ENCODE measurements at places on chromosomes 4 and X. TPM values are rescaled to one million over a fixed set of nuclear protein-coding genes. Genes with fewer than 3 reads are reported as not detected.

DNA sequence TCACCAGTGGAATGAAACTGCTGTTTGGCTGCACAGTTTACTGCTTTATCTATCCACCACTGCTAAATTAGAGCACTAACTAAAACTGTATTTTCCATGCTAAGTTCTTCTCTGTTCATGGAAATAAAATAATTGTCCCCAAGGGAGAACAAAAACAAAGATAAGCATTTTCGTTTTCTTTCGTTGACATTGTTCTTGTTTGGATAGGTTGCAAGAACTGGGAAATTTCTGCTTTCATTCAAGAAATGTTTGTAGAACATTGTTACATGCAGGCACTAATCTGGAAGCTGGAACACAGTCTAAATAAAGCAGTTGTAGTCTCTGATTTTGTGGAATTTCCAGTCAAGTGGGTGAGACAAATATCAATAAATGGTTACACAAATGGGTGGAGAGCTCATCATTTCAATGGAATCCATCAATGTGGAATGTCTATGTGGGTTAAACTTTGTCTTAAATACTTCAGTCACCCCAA lies 5.8 kb upstream of the CXCL8 start:
- DNase-seq: no peak

DNA sequence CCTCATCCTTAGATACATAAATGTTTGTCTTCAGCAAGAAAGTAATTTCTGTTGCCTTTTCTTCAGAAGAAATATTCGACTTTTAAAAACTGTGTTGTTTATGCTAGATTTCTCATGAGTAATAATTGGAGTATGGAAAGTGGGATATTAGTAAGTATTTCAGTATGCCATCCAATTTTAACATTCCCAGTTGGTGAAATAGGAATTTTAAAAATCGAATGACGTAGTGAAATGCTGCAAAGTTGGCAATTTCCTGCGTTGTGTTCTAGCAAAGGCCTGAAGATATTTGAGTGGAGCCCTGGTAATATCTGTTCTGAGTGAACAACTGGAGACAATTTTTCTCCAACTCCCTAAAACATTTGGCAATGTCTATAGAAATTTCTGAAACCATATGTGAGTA lies 190.1 kb downstream of the ZNF330 start:
- DNase-seq: peak; percentile 49

DNA sequence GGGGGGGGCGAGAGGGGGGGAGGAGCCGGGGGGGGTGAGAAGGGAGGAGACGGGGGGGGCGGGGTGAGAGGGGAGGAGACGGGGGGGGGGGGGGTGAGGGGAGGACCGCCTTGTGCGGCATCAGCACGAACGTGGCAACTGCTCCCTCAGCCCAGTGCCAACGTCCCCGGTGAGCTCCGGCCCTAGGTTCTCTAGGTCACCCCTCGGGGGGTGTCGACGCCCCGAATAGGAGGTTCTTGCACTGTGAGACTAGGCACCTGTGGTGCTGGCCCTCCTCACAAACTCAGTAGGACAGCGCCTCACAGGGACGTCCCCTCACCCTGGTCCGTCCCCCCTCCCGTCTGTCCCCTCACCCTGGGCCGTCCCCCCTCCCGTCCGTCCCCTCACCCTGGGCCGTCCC lies 21.5 kb upstream of the GTPBP6 start:
- no peak for DNase-seq

- no peak for DNase-seq
Observed at GRCh38 chr4:81666491-81666890, 194.8 kb upstream of the RASGEF1B start.

DNA sequence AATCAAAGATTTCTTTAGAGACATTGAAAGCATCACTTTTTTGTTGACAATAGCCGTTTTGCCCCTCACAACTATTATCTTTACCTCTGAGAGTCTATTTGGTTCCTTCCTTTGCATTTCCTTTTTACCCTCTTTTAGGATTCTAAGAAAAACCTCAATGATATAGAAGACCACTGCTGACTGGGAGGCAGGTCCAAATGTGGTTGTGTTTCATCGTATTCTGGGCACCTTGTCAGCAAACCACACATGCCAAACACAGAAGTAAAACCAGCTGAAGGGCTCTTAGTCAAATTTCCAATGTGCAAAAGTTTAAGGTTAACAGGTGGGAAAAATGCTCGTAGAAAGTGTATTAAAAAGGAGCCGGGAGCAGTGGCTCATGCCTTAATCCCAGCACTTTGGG lies 5.1 kb upstream of the PRMT9 start:
- no peak for DNase-seq

GRCh38 chr4:53436251-53436650 lies 58.8 kb downstream of the FIP1L1 start:
- no peak for DNase-seq

DNA sequence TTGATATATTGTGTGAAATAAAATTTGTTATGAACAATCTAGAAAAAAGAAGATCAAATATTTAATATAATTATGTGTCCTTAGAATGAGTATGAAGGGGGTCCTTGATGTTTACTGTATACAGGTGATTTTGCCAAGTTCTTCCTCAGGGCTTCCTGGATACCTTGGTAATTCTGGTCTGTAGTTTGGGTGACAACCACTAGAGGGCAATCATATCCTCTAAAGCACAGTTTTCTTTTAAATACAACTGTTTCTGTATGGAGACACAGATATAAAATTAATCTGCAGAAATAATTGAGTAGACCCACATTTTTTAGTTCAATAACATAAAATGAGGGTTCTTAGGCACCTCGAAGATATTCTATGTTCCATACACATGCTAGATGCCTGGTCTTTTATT lies 157.7 kb downstream of the SPANXN1 start:
- no peak for DNase-seq

Gene FMR1
- 14.3 TPM for polyA plus RNA-seq

- DNase-seq: no peak
Observed at GRCh38 chr4:73869130-73870055, at the start of gene CXCL1. Gene CXCL1 (plus strand): TSS chr4:73869393. CDS start chr4:73869471, 78 bp downstream.

Gene FMR1NB
- polyA plus RNA-seq: not detected

- no peak for DNase-seq
Observed at GRCh38 chr4:160811956-160812355, 1351.8 kb downstream of the FSTL5 start.

Gene CYBB
- polyA plus RNA-seq: not detected

DNA sequence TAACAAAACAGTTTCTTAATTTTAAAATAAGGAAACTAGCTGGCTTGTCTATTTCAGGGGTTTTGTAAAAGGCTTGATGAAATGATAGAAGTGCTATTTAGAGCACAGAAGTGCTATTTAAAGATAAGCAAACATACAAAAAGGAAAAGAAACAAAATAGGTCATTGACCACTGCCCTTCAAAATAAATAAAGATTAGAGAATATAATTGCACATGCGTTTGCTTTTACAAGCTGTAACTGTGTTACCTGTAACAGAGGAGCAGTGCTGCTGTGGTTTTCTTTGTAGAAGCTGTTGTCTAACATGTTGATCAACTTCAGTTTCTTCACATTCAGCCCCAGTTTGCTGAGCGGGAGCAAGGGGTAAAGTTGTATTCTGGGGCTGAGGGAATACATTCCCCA lies 63.5 kb downstream of the WNK3 start:
- DNase-seq: no peak

DNA sequence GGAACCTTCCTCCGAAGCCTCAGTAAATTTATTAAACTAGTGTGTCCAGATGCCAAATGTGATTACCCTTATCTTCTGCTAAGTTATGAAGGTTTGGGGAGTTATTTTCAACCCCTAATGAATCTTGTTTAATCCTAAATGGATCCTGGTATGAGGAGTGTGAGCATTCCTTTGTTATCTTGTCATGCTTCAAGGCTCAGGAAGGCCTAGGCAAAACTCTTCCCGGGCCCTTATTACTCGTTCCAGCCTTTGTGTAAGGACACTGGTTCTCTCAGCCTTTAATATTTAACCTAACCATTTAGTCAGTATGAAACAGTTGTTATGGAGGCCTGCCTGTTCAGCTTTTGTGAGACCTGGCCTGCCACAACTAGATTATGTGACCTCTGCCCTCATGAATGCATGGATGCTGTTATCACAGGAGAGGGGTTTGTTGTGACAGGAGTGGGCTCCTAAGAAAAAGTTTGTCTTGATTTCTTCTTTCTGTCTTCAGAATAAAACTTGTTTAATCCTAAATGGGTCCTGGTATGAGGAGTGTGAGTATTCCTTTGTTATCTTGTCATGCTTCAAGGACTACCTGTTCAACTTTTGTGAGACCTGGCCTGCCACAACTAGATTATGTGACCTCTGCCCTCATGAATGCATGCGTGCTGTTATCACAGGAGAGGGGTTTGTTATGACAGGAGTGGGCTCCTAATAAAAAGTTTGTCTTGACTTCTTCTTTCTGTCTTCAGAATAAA lies 181.7 kb downstream of the SLC39A8 start:
- no peak for DNase-seq

- no peak for DNase-seq
Observed at GRCh38 chr4:107966903-107967302, 22.8 kb upstream of the HADH start.

Gene VCX
- not detected for polyA plus RNA-seq

- DNase-seq: no peak
Observed at GRCh38 chrX:136879001-136879687, 1.4 kb downstream of the RBMX start.

DNA sequence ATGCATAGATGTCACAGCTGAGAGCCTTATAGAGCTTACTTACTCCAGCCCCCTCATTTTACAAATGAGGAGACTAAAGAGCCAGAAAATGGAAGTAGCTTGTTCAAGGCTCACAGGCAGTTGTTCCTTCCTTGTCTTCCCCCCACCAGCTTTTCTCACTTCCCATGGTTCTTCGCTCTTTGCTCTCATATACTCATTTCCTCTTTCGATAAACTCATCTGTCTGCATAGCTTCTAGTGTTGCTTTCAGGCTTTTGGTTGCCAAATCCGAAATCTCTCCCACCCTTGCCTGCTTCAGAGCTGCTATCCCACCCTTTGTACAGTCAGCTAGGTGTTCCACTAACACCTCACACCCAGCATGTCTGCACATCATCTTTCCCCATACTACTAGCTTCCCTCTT lies 25.0 kb upstream of the GJB1 start:
- DNase-seq: no peak

Gene C1QTNF7
- polyA plus RNA-seq: 0.06 TPM

- no peak for DNase-seq
Observed at GRCh38 chrX:137263374-137263773, 229.6 kb upstream of the GPR101 start.

DNA sequence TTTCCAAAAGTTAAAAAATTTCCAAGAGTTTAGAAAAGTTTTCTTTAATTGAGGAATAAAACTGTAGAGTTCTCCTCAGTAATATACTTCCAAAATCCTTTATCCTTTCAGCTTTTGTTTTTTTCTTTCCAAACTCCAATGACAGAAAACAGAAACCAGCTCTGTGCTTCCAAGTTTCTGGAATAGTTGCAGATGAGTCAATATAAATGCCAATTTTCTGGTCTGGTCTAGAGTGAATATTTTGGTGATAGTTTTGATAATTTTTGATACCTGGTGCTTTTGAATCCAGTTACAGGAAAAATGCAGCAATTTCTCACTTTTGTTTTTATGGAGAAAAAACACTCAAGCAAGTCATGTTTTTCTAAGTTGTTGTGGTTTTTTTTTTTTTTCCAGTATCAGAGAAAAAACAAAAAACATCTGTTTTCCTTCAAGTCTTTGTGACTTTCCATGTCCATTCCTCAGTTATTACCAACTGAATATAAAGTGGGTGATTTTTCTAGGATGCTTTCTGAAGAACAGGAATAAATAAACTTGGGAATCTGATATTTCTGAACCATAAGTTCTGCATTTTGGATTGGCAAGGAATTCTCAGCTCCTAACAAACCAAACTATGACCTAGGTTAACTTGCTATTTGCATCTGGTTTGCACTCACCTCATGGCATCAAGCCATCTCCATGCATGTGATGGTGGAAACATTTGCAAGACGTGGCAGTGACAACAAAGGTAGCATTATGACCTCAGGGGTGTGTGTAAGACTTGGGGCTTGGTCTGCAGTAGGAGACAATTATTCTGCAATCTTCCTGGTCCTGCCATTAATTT lies 139.1 kb downstream of the VEGFC start:
- no peak for DNase-seq

GRCh38 chr4:183876268-183876934 lies 28.7 kb upstream of the STOX2 start:
- DNase-seq: no peak

Gene LNX1
- 0.09 TPM for polyA plus RNA-seq

Gene DNASE1L1
- polyA plus RNA-seq: 50.3 TPM

Gene NAP1L5
- polyA plus RNA-seq: 2.2 TPM

DNA sequence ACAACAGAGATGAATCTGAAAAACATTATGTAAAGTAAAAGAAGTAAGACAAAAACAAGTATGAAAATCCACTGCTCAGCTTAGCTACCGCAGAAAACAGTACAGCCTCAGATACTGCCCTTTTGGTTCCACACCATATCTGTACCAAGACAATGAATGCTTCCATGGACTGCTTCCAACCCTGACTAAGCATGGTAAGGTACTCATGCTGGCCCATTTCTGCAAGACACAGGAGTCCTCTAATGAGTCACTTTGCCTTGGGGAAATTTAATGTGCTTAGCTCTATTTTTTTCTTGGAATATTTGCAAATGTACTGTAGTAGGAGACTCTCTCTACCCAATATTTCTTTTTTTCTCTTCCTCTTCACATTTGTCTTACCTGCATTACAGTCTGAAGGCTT lies 931.7 kb upstream of the HS3ST1 start:
- no peak for DNase-seq

Gene TRO
- polyA plus RNA-seq: 9.9 TPM

DNA sequence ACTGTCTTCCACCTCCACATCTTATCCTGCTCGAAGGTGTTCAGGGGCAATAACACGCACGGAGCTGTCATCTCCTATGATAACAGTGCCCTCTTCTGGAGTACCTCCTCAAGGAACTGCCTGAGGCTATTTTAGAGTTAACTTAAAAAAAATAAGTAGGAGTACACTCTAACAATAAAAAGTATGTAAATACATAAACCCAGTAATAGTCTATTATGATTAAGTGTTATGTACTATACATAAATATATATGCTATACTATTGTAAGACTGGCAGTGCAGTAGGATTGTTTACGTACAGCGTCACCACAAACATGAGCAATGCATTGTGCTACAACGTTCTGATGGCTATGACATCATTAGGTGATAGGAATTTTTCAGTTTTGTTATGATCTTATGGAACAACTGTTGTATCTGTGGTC lies 34.5 kb upstream of the TLR2 start:
- no peak for DNase-seq

- no peak for DNase-seq
Observed at GRCh38 chrX:936979-937769, 275.3 kb downstream of the CRLF2 start.

Measured in BJ (cell line).